ENCODE measurements at places on chromosomes 5 and 9.

GRCh38 chr5:158965334-158965733 is 134.4 kb downstream of the EBF1 start:
- DNase-seq, result no peak

DNA sequence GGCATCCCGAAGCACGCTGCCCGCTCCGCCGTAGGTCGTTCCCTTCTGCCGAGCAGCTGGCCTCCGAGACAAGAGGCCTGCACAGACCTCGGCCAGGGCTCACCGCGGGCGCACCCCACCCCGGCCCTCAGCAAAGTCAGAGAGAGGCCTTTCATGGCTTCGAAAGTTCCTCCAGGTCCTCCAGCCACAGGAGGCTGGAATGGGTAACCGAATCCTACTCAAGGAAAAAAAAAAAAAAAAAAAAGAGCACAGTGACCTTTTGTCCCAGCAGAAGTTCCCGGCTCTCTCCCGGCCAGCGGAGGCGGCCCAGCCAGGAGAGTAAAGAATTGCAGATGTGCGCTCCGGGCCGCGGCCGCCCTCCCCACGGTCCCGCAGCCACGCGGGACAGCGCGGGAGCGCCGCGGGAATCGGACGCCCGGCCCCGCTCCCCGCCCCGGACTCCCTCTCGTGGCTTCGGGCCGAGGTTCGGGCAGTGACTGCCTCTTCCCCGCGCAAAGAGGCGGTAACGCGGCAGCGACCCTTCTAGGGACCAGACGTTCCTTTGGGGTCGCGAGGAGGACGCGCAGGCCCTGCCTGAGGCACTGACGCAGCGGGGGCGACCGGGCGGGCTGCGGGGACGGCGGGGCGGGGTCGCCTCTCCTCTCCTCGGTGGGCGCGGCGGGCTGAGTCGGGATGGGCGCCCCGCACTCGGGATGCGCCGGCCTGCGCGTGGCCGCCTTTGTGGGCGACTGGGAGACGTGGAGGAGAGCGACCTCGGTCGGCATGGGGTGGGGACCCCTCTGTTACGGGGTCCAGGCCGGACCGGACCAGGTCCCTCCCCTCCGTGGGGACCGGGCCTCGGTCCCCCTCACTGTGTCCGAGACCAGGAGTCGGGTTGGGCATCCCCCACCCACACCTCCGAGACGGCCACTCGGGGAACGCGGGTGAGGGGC is 754 bp downstream of the GFPT2 start:
- DNase-seq, result peak; percentile 43

GRCh38 chr9:92138157-92138959 is 23.1 kb upstream of the SPTLC1 start:
- peak; percentile 14 for DNase-seq

DNA sequence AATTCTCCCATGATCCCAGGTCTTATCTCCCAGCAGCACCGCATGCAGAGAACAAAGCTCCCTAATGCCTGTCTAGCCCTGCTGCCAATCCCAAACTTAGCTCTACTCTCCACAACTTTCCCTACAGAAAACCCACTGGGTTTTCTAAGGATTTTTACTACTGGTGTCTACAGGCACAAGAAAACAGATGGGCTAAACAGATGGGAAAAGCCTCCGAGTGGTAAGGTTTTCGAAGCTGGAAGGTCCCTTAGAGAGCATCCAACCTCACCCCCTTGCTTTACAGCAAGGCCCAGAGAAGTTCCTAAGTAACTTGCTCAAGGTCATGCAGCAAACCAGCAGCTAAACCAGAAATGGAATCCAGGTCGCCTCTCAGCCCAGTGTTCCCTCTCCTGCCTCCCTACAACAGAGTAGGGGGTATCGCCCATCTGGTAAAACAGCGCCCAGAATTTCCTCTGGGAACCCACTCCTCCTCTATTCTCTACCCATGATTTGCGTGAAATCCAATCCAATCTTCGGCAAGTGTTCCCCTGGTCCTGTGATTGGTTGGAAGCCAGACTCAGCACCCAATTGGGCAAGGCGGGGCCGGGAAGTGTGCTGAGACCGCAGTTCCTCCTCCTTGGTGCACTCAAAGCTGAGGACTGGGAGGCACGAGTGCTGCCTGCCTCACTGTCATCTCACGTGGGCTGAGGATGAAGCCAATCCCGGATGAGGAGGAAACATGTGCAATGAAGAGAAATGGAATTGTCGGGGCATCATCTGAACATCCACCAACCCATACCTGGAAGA is 20.8 kb downstream of the CPLX2 start:
- no peak for DNase-seq

DNA sequence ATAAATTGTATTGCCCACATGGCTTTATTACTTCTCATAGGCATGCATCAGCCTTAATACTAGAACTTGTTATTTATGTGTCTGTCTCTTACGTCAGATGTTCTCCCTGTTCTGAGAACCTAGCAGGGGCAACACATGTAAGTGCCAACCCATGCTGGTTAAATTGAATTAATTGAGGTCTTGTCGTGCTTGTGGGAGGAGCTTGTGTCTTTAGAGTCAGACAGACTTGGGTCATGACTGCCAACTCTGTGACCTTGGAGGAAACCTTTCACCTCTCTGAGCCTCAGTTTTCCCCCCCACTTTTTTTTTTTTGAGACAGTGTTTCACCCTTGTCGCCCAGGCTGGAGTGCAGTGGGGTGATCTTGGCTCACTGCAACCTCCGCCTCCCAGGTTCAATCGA is 2.2 kb upstream of the MEGF9 start:
- no peak for DNase-seq

- DNase-seq, result no peak
These were observed 265.7 kb upstream of the KLF4 start for GRCh38 chr9:107755246-107755645.

GRCh38 chr5:180491496-180491895 is 2.7 kb upstream of the CNOT6 start:
- DNase-seq, result no peak

DNA sequence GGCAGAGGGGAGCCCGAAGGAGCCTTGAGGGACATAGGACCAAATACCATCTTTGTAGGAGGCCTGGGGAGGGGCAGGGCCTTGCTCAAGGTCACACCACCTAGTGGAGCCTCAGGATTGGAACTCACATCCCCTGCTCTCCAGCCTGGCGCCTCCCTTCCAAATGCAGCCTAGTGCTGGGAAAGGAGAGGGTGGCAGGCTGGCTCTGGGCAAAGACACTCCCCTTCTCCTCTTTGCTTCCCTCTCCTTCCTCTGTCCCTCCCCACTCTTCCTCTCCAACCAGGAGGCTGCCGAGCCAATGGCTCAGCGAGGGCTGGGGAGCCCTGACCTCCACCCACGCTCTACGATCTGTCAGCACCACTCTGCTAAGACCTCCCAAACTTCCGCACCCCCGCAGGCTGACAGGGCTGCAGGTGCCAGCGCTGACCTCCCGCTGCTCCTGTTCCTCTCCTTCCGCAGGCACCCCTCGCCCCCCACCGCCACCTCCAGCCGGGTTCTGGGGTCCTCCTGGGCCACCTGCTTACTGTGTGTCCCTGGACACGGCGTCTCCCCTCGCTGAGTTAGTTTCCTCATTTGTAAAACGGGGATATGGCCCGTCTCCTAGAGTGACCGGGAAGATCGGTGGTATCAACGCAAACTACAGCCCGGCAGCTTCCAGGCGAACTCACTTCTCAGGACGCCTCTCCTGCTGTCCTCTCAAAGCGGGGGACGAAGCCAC is 52.9 kb downstream of the C9orf50 start:
- no peak for DNase-seq

DNA sequence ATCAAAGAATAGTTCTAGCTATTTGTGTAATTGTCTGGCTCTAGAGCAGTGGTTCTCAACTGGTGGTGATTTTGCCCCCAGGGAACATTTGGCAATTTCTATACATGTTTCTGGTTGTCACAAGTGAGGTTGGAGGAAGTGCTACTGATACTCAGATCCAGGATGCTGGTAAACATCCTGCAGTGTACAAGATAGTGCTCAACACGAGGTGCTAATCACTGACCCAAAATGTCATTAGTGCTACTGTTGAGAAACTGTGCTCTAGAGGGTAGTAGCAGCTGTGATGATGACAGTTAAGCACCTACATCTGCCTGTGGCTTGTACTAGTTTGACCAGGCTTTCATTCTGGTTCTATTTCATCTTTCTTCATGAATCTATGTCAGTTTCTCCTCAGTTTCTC is 22.1 kb downstream of the LRRC19 start:
- no peak for DNase-seq

DNA sequence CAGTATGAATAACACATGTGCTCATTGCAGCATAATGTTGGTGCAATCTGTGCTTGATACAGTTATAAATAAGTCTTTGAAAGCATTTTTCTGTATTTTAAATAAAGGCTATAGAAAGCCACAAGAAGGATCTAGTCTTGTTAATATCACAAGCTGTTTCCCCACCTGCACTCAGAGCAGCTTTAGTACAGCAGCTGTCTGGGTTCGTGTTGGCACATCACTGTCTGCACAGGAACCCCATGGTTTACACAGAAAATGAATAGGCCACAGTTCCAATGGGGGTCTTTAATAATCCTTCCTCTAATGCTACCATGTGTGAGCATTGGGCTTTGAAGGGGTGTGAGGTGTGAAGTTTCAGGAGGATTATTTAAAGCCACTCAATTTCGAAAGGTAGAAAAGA is 2269.7 kb downstream of the MAT2B start:
- no peak for DNase-seq

DNA sequence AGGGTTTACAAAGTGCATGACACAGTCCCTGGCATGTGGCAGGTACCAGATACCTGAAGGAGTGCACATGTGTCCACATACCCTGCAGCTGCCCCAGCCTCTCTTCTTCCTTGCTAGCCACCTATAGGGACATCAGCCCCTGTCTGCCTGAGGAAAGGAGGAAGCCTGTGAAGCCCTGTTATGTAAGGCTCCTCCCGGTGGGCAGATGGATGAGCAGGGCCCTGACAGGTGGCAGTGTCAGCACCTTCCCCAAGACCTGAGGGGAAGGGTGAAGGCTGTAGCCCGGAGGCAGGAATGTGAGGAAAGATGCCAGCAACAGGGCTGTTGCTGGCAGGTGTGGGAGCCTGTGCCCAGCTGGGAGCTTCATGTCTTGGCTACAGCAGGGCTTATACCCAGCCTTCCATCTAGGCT is 21.7 kb downstream of the TCF7 start:
- no peak for DNase-seq

GRCh38 chr9:121294151-121294743 is 26.3 kb downstream of the GSN start:
- DNase-seq, result no peak

DNA sequence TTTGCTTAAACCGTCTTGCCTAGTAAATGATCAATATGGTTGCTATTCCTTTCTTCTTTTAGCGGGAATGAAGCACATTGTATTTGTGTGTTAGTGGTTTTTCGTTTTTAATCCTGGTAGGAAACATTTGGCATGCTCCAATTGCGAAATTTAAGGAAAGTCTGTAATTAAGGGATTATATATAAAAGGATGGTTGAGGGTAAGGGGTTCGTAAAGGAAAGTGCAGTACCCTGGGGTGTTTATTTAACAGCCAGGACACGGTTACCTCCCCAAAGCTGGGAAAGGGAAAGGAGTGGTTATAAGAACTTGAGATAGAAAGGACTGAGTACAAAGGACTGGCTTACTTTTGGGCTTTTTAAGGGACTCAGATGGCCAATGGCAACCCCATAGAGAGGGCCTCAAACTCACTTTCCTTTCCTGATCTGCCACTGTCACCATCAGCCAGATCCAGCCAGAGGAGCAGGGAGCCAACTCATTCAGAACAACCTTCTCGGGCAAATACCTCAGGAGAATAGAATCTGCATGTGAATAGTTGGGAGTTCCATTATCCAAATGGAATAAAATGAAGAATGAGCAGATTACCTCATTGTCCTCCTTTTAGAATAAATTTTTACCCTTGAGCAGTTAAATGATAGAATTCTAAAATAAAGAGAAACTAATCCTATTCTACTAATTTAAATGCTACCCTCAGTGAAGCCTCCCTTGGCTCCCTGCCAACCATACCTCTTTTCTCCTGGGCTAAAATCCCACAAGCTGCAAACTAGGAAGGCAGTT is 117.7 kb downstream of the SNCAIP start:
- no peak for DNase-seq

GRCh38 chr5:107342371-107342770 is 328.4 kb downstream of the EFNA5 start:
- DNase-seq, result no peak

DNA sequence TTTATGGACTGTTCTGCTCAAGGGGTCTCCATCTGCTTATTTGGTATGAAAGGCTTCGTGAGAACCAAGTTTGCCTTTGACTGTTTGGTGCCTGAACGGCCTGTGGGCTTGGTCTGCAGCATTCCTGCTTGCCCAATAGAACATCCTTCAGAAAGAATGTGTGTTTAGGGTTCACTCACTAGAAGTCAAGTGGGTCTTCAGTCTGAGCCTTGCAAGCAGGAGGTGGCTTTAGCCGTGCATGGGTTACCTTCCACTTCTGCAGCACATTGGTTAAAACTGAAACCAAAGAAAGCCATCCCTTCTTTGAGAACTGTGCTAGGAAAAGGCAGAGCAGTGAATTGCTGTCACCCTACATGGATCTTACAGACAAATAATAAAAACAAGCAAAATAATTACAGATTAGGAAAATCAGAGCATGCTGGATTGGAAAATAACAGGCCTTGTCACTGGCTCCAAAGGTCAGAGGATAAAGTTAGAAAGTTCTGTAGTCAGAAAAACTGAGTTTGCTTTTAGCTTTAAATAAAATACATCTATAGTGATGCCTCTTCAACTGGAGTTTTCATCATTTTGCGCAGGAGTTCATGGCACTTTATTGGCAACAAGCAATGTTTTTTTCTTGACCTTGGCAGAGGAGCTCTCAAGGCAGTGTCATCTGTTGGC is 16.6 kb downstream of the WWC1 start:
- DNase-seq, result no peak

GRCh38 chr9:7691909-7692308 is 107.7 kb downstream of the DMAC1 start:
- no peak for DNase-seq

DNA sequence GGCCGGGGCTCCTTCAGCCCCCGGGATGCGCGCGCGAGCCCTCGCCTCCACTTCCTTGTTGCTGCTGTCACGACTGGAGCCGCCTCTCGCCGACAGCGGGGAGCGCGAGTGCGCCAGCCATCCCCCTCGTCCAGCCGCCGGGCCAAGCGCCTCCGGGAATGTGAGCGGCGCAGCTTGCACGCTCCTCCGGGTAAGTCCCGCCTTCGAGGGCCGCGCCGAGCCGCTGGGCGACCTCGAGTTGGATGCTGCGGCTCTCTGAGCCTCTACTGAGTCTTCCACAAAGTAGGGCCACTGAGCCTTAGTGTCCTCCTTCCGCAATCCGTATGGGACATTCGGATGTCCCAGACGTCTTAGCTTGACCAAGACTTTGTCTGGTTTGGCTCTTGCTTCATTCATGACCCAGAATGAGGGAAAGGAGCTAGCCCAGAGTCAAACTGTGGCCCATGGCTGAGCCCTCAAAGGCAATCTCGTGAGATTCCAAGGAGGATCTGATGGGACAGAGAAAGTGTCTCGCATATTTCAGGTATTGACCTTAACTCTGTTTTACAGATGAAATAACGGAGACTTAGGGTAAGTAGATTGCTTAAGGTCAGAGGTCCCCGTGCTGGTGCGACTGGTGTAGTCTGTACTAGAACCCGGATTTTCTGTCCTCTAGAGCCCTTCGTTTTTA is 586 bp downstream of the HMGXB3 start:
- DNase-seq, result no peak

GRCh38 chr5:149162401-149163084 is 21.2 kb downstream of the ABLIM3 start:
- no peak for DNase-seq

Measured in nucleus accumbens (tissue), 56 donors.